ENCODE measurements at places on chromosomes 2 and 18.

DNA sequence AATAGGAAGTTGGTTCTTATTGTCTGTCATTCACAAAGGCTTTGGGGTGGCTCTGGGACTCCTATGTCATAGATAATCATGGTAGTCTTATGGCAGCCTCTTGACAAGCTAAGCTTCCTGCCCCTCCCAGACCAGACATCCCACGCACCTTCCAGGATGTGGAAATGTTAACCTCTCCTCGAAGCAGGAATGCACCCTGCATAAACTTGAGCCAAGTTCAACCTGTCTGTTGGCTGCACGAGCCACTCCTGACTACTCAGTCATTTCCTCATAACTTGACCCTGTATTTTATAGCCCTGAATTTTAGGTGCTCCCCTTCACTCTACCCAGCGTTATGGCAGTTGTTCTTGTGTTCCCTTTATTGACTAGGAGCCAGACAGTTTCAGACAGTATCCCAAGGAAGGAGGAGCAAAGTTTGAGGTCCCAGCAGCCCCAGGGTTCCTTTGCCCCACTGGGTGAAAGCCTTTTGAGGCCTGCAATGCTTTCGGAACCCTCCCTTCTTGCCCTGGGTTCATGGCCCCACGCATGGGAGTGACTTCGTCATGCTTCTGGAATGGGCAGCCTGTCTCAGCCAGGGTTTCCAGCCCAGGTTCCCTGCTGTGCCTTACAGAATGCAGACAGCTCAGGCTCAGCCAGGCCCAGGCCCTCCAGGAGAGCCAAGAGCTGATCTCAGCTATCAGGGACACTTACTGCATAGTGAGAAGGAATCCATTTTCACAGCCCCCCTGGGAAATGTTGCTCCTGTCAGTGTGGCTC, 15.6 kb upstream of the INO80C start:
- no peak for DNase-seq

GRCh38 chr2:98508709-98509066, 64.0 kb downstream of the INPP4A start:
- DNase-seq: peak; percentile 83

GRCh38 chr2:215191477-215191876, 53.1 kb upstream of the ABCA12 start:
- no peak for DNase-seq

- DNase-seq: no peak
These were observed 114.0 kb downstream of the DSEL start for GRCh38 chr18:67402543-67402942.

DNA sequence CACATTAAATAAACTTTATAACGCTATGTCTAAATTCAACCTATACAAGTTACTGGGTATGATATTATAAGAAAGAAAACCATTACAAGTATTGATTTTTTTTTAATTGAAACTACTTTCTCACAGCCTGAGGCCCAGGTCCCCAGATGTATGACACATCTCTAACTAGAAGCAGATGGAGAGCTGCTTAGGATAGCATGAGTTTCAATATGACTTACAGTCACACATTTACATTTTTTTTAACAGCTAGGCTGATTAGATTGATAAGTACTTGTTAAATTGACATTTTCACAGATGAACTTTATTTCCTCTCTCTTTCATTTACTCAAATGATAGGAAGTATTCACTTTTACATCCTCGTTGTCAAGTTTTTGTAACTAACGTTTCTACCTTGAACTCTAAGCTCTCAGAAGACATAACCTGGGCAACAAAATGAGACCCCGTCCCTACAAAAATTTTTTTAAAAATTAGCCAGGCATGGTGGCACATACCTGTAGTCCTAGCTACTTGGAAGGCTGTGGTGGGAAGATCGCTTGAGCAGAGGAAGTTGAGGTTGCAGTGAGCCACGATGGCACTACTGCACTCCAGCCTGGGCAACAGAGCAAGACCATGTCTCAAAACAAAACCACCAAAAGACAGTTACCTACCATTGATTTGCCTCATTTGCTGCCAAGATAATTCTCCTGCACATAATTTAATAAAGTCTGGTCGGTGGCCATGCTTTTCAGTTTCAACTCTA, 52.4 kb downstream of the STK39 start:
- no peak for DNase-seq

DNA sequence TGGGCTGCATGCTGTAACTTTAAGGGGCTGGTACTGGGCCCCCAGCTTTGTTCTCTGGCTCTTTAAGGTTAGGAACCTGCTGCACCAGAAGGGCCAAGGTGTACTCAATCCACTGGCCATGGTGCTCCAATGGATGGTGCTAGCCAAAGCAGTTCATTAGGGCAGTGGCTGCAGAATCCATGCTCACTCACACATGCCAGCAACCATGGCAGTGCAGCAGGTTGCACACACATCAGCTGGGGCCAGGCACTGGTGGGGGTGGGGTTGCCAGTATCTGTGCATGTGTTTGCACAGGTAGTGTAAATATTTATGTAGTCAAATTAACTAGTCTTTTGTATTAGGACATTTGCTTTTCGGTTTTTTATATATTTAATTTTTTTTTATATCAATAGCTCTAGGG, 228.3 kb upstream of the EPC2 start:
- no peak for DNase-seq

- no peak for DNase-seq
These were observed 59.5 kb upstream of the ID2 start for GRCh38 chr2:8622199-8622911.

- no peak for DNase-seq
These were observed 30.0 kb downstream of the FRZB start for GRCh38 chr2:182836451-182836850.

- DNase-seq: no peak
These were observed 77.3 kb upstream of the PHLPP1 start for GRCh38 chr18:62637807-62638687.

GRCh38 chr2:172280571-172281361, 146.6 kb upstream of the ITGA6 start:
- DNase-seq: no peak

Measured in suprapubic skin (tissue), 4 donors.